ENCODE measurements at places on chromosomes 2 and 18.

DNA sequence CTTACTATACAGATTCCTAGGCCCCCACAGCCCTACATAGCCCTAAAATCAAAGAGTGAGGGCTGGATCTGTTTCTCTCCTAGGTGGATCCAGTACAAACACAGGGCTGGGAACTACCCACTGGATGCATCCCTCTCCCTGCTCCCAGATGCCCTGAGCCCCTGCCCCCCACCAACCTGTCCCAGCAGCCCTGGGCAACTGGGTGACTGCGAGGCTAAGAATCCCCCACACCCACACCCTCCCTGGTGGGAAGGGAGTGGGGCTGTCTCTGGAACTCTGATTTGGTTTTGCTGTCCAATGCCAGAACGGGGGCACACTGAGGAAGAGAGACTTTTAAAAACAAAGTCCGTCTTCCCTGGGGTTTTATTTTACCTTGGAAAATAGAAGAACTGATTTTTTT lies 113.1 kb downstream of the SMAD7 start:
- no peak for DNase-seq

- DNase-seq: no peak
These were observed 60.0 kb upstream of the SGPP2 start for GRCh38 chr2:222364285-222364895.

GRCh38 chr2:7417845-7418742 lies 500.9 kb downstream of the RNF144A start:
- DNase-seq: no peak

GRCh38 chr2:197677483-197677882 lies 2.1 kb upstream of the RFTN2 start:
- no peak for DNase-seq

DNA sequence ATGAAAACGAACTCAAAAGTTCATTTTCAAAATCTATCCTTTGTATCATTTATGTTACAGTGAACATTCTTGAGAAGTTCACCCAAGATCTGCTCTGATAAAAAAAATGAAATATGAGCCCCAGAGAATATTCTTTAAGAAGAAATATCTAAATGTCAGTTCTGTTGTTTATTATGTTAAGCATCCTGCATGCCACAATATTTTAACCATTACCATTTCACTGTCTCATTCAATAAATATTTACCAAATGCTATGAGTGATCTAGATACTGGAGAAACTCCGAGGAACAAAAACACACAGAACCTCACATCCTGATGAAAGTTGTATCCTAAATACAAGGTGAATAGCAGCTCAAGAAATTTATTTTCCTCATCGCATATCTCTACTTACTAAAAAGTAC lies 170.2 kb downstream of the ZNF385B start:
- DNase-seq: no peak

DNA sequence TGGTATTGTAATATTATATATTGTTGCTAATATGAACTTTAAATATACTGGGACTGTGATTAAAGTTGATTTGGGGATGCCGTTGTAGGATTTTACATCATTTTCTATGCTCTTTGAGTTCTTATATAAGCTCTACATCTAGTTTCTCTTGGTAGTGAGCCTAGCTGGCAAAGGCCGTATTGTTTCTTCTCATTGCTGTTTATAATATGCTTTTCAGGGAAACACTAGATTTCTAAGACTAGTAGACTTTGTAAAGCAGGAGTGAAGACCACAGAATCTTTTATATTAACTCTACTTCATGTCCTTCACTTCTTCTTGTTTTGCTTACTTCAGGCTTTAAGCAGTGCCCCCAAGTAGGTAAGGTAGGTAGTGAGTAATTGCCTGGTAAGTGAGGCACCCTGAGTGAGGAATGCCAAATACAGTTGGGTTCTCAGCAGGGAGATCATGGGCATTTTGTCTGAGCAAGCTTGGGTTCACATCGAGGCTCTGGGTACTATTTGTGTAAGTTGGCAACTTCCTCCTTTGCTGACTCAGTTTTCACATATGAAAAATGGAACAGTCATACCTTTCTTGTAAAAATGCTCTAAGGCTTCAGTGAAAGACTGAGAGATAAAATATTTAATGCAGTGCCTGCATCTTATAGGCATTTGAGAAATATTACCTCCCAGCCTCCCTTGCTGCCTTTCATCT lies 96.4 kb downstream of the RNF144A start:
- DNase-seq: no peak

GRCh38 chr18:58175122-58175785 lies 131.2 kb downstream of the NEDD4L start:
- no peak for DNase-seq

DNA sequence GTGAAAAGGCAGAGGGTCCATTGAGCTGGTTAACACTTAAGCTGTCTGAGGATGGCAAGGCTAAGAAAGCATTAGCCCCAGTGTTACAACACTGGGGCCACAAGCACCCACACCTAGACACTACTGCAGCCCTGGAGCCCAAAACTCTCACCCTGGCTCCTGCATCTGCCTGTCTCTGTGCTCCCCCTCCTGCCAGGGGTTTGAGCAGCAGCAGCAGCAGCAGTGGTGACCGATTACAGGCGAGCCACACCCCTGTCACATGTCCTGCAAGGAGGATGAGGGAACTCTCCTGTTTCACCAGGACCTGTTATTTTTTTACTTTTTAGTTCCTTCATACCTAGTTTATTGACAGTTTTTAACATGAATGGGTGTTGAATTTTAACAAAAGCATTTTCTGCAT lies 326.7 kb upstream of the MAP2 start:
- no peak for DNase-seq

- DNase-seq: no peak
These were observed 261.3 kb upstream of the MEIS1 start for GRCh38 chr2:66173645-66174044.

GRCh38 chr2:152874955-152875354 lies 156.5 kb downstream of the ARL6IP6 start:
- no peak for DNase-seq

GRCh38 chr2:59732871-59733566 lies 820.4 kb downstream of the BCL11A start:
- no peak for DNase-seq

DNA sequence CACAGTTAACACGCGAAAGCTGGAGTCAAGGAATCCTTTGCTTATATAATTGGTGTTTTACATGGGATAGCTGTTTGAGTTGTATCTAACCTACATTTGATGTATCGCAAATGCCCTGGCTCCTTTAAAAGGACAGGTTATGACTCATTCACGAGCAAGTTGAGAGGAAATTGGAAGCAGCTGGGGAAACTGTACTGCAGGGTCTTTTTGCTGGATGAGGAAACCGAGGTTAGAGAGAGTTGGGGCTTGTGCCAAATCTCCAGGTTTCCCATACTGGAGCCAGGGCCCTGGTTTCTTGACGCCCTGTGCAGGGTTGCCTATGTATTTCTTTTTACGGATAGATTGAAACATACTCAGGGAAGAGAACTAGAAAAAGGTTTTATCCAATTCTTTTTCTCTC lies 60.0 kb upstream of the SPTBN1 start:
- no peak for DNase-seq

DNA sequence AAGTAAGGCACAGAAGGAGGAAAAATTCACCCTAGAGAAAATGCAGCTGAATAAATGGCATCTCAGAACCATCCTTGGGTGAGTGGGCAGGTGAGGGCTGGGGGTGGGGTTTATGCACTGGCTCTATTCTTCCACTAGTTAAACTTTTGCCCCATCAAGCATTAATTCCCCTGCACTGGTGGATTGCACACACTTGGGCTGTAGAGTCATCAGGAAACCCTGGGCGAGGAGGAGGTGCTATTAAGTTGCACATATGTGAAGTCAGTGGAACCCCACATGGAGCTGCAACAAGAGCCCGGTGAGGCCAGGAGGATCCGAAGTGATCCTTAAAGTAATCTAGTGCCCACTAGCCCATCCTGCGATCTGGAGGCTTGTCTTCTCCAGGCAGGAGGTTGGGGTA lies 6.8 kb upstream of the DNAJB2 start:
- no peak for DNase-seq

GRCh38 chr2:118309257-118309945 lies 221.1 kb downstream of the INSIG2 start:
- DNase-seq: no peak

All from D721Med (cell line).